ENCODE measurements at places on chromosomes 4 and X. TPM values are rescaled to one million over a fixed set of nuclear protein-coding genes. Genes with fewer than 3 reads are reported as not detected.
A peak's percentile ranks its signal among the peaks of the same experiment; 100 is the strongest.

GRCh38 chrX:45046417-45046816 is 154.3 kb downstream of the DIPK2B start:
- DNase-seq, result no peak

GRCh38 chrX:115311139-115311538 is 21.6 kb downstream of the LUZP4 start:
- DNase-seq, result no peak

Gene CYTL1
- 1.3 TPM for total RNA-seq

GRCh38 chrX:22105231-22105630 is 73.1 kb downstream of the PHEX start:
- peak; percentile 34 for DNase-seq

DNA sequence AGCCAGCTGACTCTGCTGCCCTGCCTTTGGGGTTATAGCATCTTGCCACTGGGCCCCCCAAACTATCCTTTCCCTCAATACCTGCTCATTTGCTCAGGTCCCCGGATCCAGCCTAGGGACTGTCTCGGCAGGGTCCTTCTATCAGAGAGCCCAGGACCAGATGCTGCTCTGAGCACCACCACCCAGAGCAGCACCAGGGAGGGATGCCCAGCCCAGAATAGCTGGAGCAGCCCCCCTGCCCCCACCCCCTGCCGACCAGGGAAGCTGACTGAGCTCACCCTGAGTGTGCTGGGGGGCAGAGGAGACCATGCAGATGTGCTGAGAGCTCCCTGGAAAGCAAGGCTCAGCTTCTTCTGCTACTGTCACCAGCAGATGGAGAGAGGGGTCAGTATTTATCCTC is 103.6 kb upstream of the IGSF1 start:
- DNase-seq, result no peak

Gene BEX2
- total RNA-seq, result 2.3 TPM

DNA sequence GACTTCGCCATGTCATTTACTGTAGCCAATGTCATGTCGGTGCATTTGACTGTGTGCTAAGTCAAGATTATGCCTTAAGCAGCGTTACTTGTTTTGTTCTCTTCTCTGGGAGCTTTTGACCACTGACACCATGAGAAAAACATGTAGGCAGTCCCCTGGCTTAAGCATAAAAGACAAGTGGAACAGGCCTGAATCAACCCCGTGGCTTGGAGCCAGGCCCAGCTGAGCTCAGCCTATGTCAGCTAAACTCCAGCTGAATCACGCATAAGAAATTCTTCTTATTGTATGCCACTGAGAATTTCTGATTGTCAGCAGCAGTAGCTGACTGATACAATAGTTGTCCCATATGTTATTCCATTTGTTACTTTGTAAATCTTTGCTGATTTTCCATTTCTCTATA is 261.9 kb downstream of the CBLL2 start:
- peak; percentile 22 for DNase-seq

DNA sequence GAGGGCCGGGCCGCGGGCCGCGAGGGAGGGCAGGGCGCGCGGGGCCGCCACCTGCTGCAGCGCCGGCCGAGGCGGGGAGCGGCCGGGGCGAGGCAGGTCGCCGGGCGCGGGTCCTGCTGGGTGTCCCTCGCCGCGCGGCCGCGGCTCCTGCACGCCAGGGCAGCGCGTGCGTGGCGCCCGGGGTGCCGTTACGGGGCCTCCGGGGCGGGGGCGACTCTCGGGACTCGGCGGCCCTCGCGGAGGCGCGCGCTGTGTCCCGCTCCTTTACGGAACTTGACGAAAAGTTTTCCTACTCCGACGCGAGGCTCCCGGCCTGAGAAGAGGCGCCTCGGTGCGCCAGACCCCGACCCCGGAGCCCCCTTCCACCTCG is 329 bp downstream of the TBC1D14 start:
- DNase-seq, result no peak

Gene MAGEB17
- total RNA-seq, result not detected

Data from fibroblast of villous mesenchyme (primary cell).